Left lung (tissue), 14 donors: ENCODE measurements at places on chromosomes 2 and 18. TPM values are rescaled to one million over a fixed set of nuclear protein-coding genes. Genes with fewer than 3 reads are reported as not detected.
A peak's percentile ranks its signal among the peaks of the same experiment; 100 is the strongest.

GRCh38 chr18:23142251-23142929 is 7.1 kb downstream of the CABLES1 start:
- DNase-seq = no peak

DNA sequence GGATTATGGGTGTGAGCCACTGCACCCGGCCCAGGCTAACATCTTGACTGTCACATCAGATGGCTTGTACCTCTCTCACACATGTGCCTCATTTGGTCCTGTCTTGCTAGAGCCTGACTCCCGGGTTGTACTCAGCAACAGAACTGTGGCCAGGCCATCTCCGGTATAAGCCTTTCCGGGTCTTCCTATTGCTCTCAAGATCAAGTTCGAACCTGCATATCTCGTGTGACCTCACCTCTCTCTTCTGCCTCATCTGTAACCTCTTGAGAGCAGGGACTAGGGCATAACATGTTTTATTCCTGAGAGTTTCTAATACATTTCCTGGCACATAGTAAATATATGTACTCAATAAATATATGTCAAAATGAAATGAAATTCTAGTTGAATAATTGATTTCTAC is 114.0 kb downstream of the ACAA2 start:
- no peak for DNase-seq

The SCTR gene
- polyA plus RNA-seq = 2.2 TPM

DNA sequence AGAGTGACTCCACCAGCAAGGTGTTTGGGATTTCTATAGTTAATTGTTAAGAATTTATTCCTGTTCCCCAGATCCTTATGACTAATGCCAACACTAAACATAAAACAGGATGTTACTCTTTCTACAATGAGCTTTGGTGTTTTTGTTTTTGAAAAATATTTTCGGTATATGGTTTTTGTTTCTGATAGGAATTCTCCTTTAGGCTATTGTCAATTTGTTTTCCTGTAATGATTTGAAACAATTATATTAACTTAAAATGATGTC is 182.6 kb downstream of the AGAP1 start:
- no peak for DNase-seq

GRCh38 chr2:129812071-129812470 is 167.4 kb upstream of the RAB6C start:
- no peak for DNase-seq

- no peak for DNase-seq
Measured at GRCh38 chr2:82007071-82007664, 1702.6 kb upstream of the LRRTM1 start.

DNA sequence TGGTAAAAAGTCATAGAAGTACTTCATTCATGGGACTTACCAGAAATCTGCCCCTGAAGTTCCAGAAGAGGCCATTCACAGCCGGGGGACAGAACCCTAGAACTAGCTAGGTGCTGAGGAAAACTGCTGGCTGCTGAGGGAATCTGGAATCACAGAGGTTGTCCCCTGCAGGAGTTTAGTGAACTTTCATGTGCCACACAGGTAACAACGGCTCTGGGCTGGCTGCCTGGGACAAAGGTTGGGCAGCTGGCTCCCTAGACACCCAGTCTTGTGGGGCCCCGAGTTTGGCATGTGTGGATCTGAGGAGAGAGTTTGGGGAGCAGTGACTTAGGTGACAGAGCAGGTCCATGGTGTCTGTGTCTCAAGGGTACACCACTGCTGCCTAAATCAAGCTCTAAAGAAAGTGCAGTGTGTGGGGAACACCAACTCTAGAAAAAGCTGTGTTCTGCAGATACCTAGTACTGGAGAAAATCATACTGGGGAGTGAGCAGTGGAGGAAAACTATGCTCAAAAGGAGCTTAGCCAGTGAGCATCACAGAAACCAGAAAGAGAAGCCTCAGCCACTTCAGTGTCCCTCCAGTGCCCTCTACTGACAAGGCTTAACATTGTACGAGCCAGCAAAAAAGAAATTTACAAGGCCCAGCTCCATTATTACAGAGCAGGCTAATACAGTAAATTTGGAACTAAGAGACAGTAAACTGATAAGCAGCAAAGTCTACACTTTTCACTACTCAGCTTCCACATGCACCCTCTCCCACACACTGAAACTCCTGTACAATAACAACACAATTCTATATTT is 15.2 kb downstream of the GALNT3 start:
- peak; percentile 60 for DNase-seq

- no peak for DNase-seq
Measured at GRCh38 chr2:177430411-177430810, 37.8 kb downstream of the AGPS start.

The SERPINB4 gene
- not detected for polyA plus RNA-seq

GRCh38 chr2:222952204-222952603 is 91.4 kb downstream of the ACSL3 start:
- no peak for DNase-seq

DNA sequence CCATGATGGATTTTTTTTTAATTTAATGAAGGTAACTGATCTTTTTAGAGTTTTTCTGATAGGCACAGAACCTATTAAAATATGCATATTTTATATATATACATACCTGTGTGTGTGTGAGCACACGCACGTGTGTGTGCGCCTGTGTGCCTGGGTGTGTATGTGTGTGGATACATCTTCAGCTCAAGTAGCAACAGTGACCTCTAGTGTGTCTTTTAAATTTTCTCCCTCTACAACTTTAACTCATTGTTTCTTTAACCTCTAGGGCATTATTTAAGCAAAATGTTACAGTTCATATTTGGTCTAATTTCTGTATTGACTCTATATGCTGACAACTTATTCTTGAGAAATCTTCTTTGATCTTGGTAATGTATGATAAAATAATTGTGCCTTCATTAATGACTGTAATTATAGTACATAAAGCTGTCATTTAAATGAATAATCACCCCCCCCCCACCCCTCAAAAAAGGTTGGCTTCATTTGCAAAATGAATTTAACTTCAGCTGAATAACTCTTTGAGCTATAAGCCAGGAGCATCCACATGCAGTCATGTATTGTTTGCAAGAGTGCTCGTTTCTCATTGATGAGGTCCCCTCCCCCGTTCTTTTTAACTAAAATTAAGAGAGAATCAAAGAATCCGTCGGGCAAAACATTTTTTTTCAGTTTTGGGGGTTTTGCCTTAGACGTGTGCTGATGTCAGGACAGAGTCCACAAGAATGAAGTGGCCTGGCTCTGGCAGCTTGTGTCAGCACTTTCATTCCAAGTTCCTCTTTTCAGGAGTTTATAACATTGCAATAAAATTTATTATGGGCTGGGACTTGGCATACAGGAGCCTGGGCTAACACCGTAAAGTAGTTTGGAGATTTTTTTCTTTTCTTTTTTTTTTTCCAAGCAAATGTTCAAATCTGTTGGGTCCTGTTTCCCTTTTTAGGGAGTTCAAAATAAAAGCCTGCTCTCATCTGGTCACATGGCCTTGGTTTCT is 80.0 kb downstream of the ETAA1 start:
- peak; percentile 44 for DNase-seq

- peak; percentile 49 for DNase-seq
Measured at GRCh38 chr18:68779169-68779568, 18.7 kb upstream of the CCDC102B start.

DNA sequence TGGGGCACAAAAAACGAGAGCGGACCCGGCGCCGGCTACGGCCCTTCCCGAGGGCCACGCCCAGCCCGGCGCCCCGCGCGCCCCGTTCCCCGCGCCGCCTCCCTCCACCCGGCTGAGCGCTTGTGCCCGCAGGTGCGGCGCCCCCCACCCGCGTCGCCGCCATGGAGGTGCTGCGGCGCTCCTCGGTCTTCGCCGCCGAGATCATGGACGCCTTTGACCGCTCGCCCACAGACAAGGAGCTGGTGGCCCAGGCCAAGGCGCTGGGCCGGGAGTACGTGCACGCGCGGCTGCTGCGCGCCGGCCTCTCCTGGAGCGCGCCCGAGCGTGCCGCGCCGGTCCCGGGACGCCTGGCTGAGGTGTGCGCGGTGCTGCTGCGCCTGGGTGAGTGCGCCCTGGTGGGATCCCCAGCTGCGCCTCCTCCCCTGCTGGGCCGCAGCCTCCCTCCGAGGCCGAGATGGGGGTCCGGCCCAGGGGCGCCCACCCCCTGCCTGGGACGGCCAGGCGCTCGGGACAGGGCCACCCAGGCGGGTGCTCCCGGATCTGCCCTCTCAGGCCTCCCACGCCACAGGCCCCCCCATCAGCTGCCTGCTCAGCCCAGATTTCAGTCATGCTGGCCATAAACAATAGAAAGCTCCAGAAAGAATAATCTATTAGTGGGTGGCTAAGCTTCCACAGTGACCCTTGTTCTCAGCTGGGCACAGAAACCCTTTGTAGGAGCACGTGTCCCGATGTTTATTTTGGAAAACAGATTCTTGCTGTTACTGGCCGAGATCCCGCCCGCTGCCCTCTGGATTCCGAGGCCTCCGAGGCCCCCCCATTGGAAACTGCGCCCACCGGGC is 997 bp downstream of the BOK start:
- peak; percentile 81 for DNase-seq

DNA sequence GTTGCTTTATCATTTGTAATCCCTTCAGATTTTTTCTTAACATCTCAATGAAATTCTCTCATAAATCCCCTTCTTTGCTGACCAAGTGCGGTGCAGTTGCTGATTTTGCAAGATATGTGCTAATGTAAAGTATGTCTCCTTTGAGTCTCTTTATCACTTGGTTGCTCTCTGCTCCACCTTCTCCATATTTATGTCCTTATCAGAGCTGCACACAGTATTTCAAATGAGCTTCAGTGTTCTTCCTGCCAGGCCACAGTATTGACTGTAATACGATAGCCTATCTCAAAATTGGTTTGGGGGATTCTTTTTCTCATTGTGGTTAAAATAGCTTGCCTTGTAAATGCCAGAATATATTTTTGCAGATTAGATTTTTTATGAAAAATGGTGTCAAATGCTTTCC is 32.2 kb downstream of the MAIP1 start:
- no peak for DNase-seq

- DNase-seq = no peak
Measured at GRCh38 chr18:34998661-34999060, 42.6 kb upstream of the MAPRE2 start.

DNA sequence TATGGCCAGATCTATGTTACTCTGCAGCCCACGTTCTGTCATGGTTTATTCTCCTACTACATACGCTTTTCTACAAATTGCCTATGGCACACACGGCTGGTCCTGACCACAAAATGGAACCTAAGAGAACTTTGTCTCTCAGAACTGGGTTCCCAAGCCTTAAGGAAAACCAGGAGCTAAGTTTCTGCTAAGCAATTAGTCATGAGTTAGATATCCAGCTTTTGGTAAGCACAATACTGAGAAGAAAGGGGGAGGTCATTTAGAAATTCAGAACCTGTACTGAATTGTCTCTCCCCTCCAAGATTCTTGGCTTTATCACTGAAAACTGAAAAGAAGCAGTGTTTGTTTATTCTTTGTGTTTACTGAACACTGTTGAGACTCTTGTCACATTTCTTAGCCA is 283.5 kb upstream of the TANK start:
- DNase-seq = no peak

- no peak for DNase-seq
Measured at GRCh38 chr2:20555954-20556353, 94.9 kb downstream of the HS1BP3 start.

GRCh38 chr2:239264492-239264837 is 136.4 kb downstream of the HDAC4 start:
- no peak for DNase-seq

- no peak for DNase-seq
Measured at GRCh38 chr18:32698153-32698552, 74.7 kb downstream of the KLHL14 start.

The SNORC gene
- polyA plus RNA-seq = 0.53 TPM

The FECH gene
- 33.2 TPM for polyA plus RNA-seq

DNA sequence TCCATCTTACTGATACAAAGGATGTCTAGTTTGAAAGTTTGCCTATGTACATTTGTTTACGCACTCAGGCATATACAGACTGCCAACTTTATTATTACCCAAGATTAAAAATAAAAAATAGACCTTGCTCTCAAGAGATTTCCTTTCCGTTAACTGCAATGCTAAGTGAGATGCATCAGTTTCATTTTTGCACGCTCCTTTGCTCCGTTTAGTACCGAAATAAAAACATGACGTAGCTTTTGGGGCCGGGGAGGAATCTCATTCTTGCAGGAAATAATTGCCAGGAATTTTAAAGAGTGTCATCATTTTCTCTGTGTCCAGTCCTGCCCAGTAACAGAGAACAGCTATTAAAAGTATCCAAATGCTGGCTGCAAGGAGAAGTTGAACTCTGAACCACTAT is 169.5 kb downstream of the SLC8A1 start:
- DNase-seq = no peak

DNA sequence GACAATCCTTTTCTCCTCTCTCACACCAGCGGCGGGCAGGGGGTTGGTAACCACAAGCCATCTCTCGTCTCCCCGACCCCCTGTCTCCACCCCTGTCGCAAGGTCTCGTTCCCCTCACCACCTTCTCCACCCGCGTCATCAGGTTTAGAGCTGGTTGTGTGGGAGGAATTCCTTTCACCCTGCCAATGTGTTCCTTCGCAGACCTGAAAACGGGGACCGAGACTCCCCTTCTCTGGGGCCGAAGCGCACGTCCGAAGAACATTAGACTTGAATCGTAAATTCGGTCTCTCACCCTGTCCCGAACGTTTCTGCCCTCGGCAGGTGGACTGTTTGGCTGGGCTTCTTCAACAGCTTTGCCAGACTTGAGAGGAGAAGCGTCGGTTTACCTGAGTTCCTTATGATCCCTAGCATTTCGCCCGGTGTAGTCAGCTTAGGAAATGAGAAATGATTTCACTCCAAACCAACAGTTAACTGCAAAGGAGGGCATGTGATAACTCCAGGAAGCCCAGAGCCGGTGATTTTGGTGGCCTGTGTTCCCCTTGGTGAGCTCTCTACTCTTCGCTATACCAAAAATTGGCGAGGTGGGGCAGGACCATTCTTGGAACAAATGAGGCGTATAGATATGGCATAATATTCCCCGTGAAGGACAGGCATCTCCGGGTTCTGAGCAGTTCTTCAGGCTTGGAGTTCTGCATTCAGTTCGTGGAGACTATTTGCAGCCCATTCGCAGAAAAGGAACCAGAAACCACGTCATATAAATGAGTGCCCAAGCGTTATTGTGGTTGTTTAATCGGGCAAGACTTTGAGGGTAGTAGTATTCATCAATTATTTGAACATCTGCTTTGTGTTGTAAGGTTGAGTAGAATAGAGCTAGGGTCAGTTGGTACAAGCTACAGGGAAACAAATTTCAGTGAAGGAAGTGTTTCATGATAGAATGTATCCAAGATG is 694 bp downstream of the CFAP36 start:
- DNase-seq = peak; percentile 33

DNA sequence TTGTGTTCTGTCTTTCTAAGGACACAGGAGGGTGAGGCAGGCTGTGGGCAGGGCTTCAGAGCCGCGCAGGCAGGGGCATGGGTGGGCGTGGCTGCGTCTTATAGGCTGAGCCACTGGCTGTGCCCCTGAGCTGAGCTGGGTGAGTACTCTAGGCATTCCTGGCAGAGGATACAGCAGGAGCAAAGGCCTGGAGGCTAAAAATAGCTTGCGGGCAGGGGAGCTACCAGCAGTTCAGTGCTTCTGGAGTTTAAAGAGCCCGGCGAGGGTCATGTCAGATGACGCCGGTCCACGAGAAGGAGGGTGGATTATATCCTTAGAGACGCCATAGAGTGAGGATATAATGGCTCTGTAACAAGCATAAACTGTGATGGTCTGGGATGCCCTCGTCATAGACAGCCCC is 31.5 kb upstream of the PDIA6 start:
- peak; percentile 24 for DNase-seq

- DNase-seq = no peak
Measured at GRCh38 chr2:134581877-134582546, 136.8 kb downstream of the TMEM163 start.

The LIPG gene
- polyA plus RNA-seq = 16.4 TPM

- no peak for DNase-seq
Measured at GRCh38 chr2:8867363-8867762, 29.9 kb upstream of the KIDINS220 start.
